ENCODE measurements at places on chromosomes 11 and 22. TPM values are rescaled to one million over a fixed set of nuclear protein-coding genes. Genes with fewer than 3 reads are reported as not detected.

The CRKL gene
- 25.5 TPM for total RNA-seq

The TP53I11 gene
- total RNA-seq, result 0.81 TPM

The SYT7 gene
- total RNA-seq, result 0.41 TPM

The MLC1 gene
- not detected for total RNA-seq

The SF3B2 gene
- 216 TPM for total RNA-seq

The KREMEN1 gene
- total RNA-seq, result 8.4 TPM

The HNRNPUL2 gene
- 4.8 TPM for total RNA-seq

The C1QTNF4 gene
- total RNA-seq, result not detected

The CDCA5 gene
- 41.7 TPM for total RNA-seq

The SLC22A9 gene
- total RNA-seq, result not detected

The NEFH gene
- not detected for total RNA-seq

DNA sequence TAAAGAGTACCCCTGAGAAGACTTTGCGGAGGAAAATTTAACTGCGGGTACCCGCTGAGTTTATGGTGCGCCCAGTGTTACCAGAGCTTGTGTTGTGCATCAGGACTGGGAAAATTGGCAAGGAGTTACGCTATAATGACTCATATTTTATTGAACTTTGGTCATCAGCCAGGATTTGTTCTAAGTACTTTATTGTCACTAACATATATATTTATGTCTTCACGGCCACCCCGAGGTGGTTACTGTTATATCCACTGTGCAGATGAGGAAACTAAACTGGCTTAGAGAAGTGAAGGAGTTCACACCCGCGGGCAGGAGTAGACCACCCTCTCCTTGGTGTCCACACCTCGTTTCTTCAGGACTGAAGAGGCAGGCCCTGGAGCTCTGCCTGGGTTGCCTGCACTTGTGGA is 667 bp downstream of the ACCS start:
- DNase-seq, result no peak

DNA sequence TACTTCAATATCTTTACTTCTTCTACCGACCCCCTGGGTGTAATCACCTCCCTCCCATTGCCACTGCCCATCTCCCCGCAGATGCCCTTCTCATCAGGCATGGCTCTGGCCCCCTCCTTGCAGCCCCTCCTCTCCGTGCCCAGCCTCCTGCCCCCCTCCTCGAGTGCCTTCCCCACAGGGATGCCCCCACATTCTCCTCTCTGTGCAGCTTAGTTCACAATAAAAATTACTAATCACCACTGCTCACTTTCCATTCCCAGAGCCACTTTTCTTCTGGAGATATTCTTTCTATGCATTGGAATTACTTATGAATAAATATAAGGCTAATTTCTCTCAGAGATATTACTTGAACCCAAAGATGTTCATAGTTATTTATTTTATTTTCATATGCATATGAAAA is 22.1 kb downstream of the IFITM10 start:
- no peak for DNase-seq

DNA sequence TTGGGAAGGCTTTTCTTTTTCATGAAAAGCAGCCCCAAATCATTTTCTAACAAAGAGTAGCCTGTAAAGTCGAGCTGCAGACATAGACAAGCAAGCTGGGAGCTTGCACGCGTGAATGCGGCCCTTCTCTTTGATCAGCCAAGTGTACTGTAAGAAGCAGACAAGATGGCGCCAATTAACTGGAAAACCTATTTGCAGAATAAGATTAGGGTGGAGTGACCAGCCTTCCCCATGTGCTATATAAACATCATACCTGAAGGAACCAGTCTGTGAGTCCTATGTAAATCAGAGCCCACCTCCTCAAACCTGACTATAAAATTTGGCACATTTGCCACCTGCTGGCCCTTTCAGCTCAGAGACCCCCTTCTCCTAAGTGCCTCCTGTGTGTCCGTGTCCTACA is 982.7 kb downstream of the OPCML start:
- DNase-seq, result no peak

DNA sequence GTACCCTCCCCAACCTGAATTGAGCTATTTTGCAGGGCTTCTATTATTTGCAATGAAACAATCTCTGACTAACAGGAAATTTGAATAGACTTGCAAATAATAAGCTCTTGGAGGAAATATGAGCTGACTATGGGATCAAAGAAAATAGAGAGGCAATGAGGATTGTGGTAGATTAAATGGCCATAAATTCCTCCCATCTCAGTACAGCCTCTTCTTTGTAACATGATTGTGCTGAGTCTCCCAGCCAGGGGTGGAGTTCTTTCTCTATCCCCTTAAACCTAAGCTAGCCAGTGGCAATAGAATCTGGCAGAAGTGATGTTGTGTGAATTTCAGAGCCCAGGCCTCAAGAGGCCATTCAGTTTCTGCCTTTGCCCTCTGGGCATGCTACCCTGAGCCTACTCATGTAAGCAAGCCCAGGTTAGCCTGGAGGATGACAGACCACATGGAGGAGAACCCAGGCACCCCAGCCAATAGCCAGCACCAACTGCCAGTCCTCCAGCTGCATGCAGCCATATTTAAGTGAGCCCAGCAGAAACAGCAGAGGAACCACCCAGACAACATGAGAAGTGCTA is 86.8 kb upstream of the TP53I11 start:
- DNase-seq, result no peak

DNA sequence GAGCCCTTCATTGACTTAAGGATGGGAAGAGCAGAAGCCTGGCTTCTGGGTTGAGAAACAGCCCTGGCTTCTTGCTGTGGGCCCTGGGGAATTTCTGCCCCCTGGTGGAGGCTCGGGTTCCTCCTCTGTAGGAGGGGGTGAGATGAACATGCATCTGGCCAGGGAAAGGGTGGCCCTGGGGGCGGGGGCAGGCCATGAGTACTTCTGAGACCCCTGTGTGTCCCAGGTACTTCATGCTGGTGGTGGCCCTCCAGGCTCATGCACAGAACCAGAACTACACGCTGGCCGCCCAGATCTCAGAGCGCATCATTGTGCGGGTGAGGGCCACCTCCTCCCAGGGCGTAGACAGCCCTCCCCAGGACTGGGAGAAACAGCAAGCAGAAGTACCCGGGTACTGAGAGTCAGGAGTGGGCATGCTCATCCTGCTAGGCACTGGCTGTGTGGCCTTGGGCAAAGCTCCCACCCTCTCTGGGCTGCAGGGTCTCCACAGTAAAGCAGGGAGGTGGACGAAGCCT is 15.8 kb downstream of the TMEM258 start:
- DNase-seq, result peak; percentile 39

GRCh38 chr22:18071968-18072310 is 5.9 kb upstream of the PEX26 start:
- no peak for DNase-seq

DNA sequence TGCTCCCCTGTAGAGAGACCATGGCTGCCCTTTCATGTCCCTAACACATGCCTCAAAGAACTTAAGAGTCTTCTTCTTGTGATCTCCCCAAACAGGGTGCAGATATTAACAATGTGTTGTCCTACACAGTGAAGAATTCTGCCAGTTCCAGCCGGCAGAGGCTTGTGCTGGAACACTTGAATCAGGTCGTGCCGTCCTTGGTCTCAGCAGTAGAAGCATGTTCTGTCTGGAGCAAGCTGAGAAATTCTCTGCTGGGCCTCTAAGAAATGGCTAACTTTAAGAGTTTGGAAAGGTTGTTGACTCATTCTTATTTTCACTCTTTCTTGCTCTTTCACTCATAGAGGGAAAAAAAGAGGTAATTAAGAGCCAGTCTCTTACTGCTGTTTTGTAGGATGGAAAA is 71.1 kb upstream of the SLC25A18 start:
- no peak for DNase-seq

DNA sequence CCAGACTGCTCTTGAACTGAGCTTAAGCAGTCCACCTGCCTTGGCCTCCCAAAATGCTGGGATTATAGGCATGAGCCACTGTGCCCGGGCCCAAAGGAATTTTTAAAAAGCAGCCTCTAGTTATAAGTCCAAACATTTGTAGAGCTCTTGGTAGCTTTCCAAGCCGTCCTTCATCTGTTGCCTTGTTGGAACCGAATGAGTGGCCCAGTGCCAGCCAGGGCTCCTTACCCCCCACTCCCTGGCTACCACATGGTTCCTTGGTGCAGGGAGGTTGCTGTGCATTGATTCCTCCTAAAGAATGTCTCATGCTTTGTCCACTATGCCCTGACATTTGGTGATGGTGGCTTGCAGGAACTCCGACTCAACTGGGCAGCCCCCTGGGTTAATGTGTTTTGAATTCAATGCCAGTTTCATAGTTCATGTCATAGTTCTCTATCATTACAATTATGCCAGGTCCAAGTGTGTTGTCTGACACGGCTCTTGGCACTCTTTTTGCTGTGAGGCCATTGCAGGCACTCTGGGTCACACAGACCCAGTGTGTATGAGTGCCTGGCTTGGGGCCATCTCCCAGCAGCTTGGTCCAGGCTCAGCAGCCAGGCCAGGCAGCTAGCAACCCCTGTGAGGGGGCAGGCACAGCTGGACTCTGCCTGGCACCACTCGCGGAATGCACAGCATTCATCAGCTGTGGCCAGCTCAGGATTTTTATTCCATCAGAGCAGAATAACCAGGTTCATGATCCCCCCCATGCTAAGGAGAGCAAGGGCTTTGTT is 13.3 kb upstream of the MICALL1 start:
- no peak for DNase-seq

DNA sequence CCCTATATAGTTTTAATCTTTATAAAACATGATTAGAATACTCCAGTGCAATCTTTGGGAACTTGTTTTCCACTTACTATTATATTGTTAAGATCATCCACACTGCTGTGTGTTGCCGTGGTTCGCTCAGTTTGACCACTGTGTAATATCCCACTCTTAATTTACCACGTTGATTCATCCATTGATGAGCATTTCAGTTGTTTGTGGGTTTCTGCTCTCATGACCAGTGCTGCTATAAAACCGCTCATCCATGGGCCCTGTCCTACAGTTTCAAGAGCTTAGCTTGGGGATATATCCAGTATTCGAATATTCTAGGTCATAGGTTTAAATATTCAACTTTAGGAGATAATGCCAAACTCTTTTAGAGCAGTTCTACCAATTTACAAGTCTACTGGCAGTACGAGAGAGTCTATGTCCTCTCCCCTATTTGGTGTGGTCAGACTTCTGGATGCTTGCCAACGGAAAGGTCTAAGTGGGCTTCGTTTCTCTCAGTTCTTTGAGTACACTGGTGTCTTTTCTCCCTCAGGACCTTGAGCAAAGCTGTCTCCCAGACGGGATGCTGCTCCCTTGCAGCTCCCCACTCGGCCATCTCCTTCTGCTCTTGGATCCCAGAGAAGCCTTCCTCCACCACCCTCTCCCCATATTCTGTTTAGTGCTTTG is 94.9 kb upstream of the ALX4 start:
- no peak for DNase-seq

GRCh38 chr11:130124096-130124495 is 35.5 kb upstream of the ST14 start:
- peak; percentile 58 for DNase-seq

GRCh38 chr11:12478743-12479142 is 101.4 kb downstream of the PARVA start:
- DNase-seq, result no peak

DNA sequence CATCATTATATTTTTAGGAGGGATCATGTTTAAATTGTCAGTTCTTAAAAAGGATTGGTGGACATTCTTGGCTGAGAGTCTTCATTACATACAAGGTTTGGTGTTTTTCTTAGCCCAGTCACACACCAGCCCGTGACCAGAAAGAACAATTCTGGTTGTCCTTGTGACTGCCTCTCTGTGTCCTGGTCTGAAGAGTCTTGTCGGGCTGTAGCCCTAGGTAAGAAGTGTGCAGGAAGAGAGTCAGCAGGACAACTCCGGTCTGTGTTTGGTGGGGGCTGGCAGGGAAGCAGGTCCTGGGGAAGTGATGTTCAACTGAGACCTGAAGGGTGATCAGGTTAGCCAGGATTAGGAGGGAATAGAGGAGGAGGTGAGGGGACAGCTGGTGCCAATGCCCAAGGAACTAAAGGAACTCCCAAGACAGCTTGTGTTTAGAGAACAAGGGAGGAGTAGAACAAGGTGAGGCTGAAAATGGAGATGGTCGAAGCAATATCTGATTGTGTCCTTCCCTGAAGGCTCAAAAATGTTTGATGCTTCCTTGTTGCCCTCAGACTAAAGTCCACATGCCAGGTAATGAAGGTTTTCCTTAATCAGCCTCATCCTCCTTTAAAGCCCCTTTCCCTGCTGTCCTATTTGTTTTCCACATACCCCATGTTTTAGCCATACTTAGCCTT is 65.3 kb upstream of the ADORA2A start:
- no peak for DNase-seq
